ENCODE measurements at places on chromosomes 1 and 21. TPM values are rescaled to one million over a fixed set of nuclear protein-coding genes. Genes with fewer than 3 reads are reported as not detected.

Gene SHISAL2A
- total RNA-seq, result 64.8 TPM

Gene MRPS15
- total RNA-seq, result 33.9 TPM

Gene GBP3
- total RNA-seq, result 51.8 TPM

DNA sequence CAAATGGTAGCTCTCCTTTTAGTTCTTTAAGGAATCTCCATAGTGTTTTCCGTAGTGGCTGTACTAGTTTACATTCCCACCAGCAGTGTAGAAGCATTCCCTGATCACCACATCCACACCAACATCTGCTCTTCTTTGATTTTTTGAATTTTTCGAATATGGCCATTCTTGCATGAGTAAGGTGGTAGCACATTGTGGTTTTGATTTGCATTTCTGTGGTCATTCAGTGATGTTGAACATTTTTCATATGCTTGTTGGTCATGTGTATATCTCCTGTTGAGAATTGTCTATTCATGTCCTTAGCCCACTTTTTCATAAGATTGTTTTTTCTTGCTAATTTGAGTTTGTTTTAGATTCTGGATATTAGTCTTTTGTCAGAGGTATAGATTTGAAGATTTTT lies 84.6 kb upstream of the B3GALT2 start:
- DNase-seq, result no peak
- no peak overlapping the region for H3K27ac ChIP-seq
- no peaks in the 10 kb centered on the region for H3K4me1 ChIP-seq
- H3K36me3 ChIP-seq, result no peaks in the 10 kb centered on the region
- H3K27me3 ChIP-seq, result no peaks in the 10 kb centered on the region

DNA sequence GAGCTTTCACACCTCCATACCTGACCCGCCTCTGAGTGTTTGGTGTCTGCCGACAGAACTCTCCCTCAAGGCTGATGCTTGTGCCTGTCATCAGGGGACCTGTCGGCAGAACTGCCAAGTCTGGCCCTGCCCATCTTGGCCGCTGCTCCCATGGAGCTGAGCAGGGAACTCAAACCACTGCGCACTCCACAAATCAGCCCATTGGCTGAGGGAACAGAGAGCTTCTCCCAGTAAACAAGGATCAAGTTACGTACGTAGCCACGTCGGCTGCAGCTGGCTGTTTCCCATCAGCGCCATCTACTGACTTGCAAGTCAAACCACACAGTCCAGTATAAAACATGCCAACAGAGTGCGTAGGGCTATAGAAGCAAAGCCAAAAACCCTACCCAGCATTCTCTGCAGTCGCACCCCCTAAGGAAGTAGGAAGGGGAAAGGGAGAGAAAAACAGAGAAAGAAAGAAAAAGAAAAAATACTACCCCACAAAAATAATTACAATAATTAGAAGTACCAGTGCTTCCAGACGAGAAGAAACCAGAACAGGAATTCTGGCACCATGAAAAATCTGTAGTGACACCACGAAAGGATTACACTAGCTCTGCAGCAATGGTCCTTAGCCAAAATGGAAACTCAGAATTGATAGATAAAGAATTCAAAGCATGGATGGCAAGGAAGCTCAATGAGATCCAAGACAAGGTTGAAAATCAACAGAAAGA lies 13.1 kb downstream of the KRTAP13-1 start:
- H3K27me3 ChIP-seq, result no peaks in the 10 kb centered on the region
- peak; percentile 1 for DNase-seq
- H3K4me3 ChIP-seq, result no peak overlapping the region
- H3K36me3 ChIP-seq, result no peaks in the 10 kb centered on the region

DNA sequence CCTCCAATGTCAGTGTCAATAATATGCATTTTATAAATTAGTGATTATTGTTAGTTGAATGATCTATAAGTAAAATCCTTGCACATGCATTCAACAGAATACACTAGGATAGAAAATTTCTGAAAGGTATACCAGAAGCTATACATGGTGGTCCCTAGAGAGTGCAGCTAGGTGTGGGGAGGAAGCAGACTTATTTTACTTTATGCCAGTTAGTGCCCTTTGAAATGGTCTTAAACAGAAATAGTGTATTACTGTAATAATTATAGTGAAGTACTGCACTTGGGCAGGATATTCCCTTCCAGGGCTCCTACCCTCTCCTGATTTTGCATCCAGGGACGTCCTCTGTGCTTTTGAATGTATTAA lies 23.2 kb upstream of the WDR26 start:
- no peaks in the 10 kb centered on the region for H3K27me3 ChIP-seq
- no peaks in the 10 kb centered on the region for H3K36me3 ChIP-seq
- H3K4me3 ChIP-seq, result no peak overlapping the region
- DNase-seq, result no peak

GRCh38 chr1:172674831-172675613 lies 16.1 kb downstream of the FASLG start:
- no peaks in the 10 kb centered on the region for H3K36me3 ChIP-seq
- no peaks in the 10 kb centered on the region for H3K27me3 ChIP-seq
- peaks cover 70% of the 10 kb centered on the region for H3K4me1 ChIP-seq
- H3K4me3 ChIP-seq, result no peak overlapping the region

DNA sequence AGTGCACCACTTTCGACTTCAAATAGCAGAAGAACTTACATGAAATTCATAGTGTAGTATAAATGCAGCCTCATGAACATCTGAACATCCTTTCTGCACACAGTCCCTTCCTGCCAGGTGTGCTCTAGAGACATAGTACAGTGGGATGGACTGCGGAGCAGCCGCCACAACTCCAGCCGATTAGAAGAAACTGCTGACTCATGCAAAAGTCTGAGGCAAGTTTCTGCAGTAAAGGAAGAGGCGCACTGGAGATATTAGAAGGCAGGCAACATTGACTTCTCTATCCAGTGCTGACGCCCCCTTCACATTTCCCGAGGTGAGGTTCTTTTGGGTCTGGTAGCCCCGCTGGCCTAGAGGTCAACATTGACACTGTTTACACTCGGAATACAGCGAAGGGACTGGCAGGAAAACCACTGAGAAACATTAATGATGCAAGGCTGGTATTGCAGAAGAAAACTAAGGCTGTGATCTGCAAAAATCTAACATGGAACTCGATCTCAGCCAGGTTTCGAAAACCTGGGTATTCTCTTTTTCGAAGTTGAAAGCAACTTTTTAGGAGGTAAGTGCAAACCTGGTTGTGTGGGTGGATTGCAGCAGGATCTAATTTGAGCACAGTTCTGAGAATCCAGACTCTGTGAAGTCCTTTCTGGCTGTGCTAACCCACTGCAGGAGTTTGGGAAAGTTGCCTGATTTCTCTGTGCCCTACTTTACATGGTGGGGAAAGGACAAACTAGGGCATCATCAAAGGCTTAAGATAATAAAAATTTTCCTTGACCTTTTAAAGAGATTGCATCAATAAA lies 90.7 kb downstream of the CDC7 start:
- no peak overlapping the region for H3K27ac ChIP-seq
- H3K36me3 ChIP-seq, result no peaks in the 10 kb centered on the region
- H3K4me3 ChIP-seq, result peak overlapping the region; percentile 18
- H3K4me1 ChIP-seq, result peaks cover 22% of the 10 kb centered on the region

- no peak overlapping the region for H3K27ac ChIP-seq
- no peaks in the 10 kb centered on the region for H3K27me3 ChIP-seq
- H3K4me3 ChIP-seq, result no peak overlapping the region
- no peak for DNase-seq
- H3K4me1 ChIP-seq, result no peaks in the 10 kb centered on the region
Measured at GRCh38 chr1:3924825-3925220, 24.8 kb upstream of the C1orf174 start.

- no peak overlapping the region for H3K27ac ChIP-seq
- H3K36me3 ChIP-seq, result no peaks in the 10 kb centered on the region
- no peak for DNase-seq
- no peak overlapping the region for H3K4me3 ChIP-seq
- H3K27me3 ChIP-seq, result no peaks in the 10 kb centered on the region
Measured at GRCh38 chr1:93656491-93656890, 25.1 kb downstream of the BCAR3 start.
